Activated naive CD8-positive, alpha-beta T cell treated with anti-CD3 and anti-CD28 coated beads, Interleukin-2, amount 10 ng/mL, durations not matched to agents 7 days and 5 days (primary cell): ENCODE measurements at places on chromosomes 3 and 15.

GRCh38 chr3:53780806-53781205 lies 65.4 kb downstream of the CHDH start:
- no peak for DNase-seq

- DNase-seq, result no peak
Observed at GRCh38 chr3:88986834-88987233, 120.6 kb upstream of the EPHA3 start.

DNA sequence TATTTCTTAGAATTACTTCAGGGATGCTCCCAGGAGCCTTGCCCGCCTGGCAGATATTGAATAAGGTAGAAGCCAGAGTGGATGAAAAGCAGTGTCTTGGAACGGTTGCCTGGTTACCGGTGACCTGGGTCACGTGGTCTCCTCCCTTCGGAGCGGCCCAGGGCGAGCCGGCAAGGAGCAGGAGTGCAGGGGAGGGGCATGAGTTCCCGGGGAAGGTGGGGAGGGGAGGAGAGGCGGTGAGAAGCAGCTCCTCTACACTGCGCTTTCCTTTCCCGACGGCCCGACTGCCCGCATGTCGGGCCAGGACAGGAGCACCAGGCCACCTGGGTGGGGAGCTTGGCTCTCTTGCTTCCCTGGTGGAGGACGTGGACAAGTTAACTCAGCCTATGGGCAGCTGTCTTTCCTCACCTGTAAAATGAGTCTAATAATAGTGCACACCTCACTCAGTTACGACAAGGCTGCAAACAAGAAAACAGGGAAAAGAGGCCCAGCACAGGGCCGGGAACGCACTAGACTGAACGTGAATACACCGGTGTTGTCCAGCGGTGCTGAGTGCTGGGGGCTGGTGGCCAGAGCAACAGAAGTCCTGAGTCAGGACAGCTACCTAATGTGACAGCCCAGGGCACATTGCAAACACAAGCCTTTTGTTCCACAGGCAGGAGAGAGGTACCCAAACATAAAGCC lies 198.3 kb downstream of the ADAMTS9 start:
- DNase-seq, result no peak

GRCh38 chr15:45093622-45094357 lies 20.2 kb downstream of the DUOX2 start:
- no peak for DNase-seq

DNA sequence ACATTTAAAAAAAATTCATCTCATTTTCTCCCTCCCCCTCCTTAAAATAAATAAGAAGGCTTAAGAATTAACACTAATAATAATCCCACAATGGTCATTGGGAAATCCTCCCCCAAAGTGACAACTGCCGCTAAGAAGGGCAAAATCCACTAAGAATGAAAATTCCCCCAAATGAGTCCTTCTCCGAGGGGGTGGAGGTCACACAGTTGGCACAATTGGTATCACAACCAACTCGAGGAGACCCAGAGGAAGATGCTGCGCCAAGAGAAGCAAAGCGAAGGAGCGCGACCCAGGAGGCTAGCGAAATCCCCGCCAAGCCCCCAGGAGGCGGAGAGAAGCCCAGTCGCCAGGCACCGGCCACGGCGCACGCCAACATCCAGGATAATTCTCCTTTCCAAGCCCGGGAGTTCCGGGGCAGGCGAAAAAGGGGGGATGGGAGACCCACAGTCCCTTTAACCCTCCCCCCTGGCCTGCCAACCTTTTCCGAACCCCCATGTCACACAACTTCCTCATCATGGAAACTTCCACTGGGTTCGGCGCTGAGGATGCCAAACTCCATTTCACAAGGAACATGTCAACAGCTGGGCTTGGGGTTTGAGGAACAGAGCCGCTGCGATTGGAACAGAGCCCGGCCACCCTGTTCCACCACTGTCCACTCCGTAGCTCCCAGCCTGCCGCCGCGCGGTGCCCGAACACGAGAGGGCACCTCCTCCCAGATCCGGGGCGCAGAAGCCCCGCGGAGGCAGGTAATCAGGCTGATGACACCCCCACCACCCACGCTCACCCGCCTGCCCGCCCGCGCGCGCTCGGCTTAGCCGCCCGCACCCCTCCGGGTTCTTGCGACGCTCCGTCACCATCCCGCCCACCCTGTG lies 668 bp downstream of the THRB start:
- peak; percentile 26 for DNase-seq

DNA sequence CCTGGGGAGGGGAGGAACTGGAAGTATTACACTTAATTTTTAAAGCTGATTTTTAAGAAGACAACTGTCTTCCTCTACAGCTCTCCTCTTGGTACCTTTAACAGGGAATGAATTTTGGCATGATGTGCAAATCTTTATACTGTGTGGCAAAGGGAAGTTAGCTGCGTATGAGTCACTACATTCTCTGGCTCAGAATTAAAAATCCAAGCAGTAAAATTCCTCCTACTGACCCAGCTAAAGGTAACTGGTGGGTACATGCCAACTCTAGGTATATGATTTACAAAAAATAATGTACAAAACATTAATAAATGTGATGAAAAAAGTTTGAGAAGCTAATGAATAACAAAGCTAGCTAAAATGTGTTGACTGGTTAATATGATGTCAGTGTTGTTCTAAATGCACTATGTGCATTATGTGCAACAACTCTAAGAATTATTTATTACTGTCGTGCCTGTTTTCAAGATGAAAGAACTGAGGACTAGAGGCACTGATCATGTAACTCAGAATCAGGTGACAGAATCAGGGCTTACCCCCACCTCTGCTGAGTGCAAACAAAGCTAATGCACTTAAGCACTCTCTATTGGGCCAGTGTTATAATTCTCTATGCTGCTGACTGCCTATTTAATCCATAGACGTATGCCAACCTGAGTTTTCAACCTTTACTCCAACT lies 194.7 kb upstream of the CADPS start:
- DNase-seq, result no peak

DNA sequence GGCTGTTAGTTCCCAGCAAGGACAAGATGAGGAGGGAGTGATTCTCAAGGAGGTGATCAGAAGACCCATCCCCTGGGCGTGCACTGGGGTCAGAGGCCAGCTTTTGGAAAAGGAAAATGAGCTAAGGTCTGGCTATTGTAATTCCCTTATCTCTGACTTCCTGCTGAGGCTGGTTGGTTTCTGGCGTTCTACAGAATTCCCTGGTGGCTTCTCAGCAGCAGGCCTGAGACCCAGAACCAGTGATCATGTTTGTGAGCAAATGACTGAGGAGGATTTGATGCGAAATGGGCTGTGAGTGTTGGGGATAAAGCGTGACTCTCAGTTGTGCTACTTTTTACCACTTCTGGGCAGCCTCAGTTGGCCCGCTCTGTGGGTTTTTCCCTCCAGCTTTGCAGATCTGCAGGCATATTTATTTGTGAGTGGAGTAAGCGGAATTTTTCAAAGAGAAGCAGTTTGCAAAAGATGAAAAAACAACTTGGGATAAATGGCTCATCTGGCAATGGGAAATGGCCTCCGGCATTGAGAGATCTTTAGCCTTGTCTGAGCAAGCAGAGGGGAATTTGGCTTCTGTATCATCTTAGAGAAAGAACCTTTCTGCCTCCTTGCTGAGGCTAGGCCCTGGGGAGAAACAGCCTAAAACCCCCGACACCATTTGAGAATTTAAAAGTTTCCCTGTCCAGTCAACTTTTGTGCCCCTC lies 102.7 kb downstream of the SLCO3A1 start:
- no peak for DNase-seq

- no peak for DNase-seq
Observed at GRCh38 chr3:58093574-58094195, 85.5 kb downstream of the FLNB start.

- DNase-seq, result no peak
Observed at GRCh38 chr3:22728406-22728805, 474.7 kb upstream of the UBE2E2 start.

DNA sequence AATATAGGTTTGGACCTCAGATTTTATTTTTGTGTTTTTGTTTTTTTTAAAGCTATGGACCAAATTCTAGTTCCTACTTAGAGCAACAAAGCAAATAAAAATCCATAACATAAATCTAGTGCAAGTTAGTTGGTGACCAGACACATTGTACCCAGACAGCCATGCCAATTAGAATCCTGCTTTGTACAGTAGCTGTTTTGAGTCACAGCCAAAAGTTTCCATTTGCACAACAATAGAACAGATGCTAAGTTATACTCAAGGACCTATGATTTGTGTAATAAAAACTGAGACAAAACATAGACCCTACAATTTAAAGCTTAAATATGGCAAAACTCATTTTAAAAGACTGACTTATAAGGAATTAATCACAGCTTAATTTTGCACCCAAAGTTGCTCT lies 513.1 kb upstream of the CBLB start:
- no peak for DNase-seq

GRCh38 chr3:141152130-141152529 lies 79.5 kb upstream of the PXYLP1 start:
- DNase-seq, result no peak

DNA sequence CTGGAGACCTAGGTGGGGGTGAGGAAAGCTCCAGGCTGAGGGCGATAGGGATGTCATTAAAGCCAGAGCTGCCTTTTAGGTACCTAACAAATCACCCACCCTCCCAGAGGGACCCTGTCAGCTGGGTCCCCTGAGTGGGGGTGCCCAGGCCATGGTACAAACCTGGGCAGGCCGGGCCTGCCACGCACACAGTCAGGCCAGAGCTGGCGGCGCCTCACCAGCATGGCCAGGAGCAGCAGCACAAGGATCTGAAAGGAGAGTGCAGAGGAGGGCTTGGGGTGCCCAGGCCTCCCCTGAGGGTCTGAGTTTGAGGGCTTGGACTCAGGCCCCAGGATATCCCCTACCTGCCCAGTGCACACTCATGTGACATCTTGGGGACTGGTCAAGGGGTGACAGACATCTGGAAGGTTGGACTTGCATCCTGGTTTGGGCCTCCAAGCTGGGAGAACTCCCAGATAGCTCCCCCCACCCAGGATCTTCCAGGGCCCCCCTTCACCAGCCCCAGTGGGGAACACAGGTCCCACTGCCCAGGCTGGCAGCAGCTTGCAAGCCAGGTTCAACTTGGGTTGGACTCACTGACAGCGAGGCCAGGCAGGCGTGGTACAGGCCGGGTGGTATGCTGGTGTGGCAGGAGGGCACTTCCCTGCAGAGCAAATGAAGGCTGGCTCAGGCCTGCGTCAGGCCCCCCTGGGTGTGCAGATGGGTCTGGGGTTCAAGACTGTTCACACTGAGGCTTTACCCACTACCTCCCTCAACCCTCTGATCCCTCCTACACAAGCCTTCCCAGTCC lies 5.2 kb downstream of the STRA6 start:
- DNase-seq, result no peak

DNA sequence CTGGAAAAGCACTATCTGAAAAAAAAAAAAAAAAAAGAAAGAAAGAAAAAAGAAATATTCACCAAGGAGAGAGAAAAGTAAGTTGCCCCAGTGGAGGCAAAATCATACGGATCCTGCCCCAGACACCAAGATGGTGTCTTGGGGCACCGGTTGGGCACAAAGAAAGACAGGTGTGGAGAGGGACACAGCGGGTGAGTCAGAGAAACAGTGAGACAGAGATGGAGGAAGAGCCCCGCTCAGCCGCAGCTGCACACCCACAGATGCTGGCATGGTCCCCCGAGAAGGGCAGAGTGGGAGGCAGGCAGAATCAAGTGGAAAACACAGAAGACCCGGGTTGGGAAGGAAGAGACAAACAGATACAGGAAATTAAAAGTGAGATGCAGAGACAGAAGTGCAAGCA lies 129.7 kb upstream of the SMAD3 start:
- no peak for DNase-seq

- no peak for DNase-seq
Observed at GRCh38 chr3:72185549-72186399, 400.8 kb upstream of the PROK2 start.

DNA sequence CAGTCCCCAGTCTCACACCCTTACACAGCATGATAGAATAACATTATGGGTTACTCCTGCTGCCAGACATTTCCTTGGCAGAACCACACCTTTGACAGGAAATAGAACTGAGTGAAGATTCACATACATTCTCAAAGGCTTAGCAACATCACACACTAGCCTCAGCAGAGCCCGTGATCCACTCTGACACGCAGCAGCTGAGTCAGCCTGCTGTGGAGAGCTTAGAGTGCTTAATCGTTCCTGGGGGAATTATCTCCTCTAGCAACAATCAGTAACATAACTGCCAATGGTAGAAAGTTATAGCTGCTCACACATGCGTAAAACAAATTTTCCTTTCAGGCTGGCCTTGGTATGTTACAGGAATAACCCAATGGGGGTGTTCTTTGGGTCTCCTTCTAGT lies 382.1 kb downstream of the GAP43 start:
- no peak for DNase-seq

DNA sequence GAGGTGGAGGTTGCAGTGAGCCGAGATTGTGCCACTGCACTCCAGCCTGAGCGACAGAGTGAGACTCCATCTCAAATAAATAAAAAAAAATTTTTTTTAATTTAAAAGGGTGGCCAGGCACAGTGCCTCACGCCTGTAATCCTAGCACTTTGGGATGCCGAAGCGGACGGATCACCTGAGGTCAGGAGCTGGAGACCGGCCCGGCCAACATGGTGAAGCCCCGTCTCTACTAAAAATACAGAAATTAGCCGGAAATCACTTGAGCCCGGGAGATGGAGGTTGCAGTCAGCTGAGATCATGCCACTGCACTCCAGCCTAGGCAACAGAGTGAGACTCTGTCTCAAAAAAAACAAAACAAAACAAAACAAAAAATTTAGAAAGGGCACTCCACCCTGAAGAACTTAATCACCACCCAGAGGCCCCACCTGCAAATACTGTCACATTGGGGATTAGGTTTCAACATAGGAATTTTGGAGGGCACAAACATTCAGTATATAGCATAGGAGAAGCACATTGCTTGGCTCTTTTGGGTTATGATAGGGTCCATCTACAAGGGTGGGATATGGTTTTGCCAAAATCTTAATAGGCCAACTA lies 7.1 kb upstream of the YEATS2 start:
- DNase-seq, result no peak

DNA sequence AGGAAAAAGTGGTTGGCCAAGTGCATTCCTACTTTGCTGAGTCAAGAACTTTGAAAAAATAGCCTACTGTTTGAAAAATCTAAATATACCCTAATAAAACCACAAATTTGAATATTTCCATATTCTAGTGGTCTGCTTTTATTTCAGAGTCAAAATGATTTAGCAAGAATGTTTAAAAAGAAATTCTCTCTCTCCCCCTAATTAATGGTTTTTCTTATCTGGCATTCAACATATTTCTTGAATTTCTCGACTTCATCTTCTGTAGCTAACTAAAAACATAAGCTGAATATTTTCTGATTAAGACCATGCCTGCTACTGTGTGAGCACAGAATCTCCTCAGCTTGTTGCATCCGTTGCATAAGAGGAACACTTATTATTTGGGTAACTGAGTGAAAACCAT lies 563.5 kb upstream of the TBL1XR1 start:
- no peak for DNase-seq
